ENCODE measurements at places on chromosomes 4 and X.

- no peak for DNase-seq
These were observed 3.3 kb upstream of the PRSS12 start for GRCh38 chr4:118356111-118356510.

- DNase-seq: no peak
These were observed 1296.1 kb upstream of the PCDH7 start for GRCh38 chr4:29423836-29424721.

- no peak for DNase-seq
These were observed 94.4 kb downstream of the ARHGAP10 start for GRCh38 chr4:147826288-147826646.

DNA sequence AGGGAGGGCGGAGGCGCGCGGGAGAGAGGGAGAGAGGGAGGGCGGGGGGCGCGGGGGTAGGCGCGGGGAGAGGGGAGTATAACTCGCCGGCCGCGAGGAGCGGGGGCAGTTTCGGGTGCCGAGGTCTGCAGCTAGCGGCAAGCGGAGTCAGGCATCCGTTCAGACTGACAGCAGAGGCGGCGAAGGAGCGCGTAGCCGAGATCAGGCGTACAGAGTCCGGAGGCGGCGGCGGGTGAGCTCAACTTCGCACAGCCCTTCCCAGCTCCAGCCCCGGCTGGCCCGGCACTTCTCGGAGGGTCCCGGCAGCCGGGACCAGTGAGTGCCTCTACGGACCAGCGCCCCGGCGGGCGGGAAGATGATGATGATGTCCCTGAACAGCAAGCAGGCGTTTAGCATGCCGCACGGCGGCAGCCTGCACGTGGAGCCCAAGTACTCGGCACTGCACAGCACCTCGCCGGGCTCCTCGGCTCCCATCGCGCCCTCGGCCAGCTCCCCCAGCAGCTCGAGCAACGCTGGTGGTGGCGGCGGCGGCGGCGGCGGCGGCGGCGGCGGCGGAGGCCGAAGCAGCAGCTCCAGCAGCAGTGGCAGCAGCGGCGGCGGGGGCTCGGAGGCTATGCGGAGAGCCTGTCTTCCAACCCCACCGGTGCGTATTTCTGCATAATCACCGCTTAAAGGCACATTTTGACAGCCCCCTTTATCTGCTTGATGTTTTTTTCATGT lies at the start of gene POU4F2:
POU4F2 (plus strand) TSS at position 108 of the 720 bp plus-strand sequence; CDS start at position 356, 248 bp downstream.
- no peak for DNase-seq

DNA sequence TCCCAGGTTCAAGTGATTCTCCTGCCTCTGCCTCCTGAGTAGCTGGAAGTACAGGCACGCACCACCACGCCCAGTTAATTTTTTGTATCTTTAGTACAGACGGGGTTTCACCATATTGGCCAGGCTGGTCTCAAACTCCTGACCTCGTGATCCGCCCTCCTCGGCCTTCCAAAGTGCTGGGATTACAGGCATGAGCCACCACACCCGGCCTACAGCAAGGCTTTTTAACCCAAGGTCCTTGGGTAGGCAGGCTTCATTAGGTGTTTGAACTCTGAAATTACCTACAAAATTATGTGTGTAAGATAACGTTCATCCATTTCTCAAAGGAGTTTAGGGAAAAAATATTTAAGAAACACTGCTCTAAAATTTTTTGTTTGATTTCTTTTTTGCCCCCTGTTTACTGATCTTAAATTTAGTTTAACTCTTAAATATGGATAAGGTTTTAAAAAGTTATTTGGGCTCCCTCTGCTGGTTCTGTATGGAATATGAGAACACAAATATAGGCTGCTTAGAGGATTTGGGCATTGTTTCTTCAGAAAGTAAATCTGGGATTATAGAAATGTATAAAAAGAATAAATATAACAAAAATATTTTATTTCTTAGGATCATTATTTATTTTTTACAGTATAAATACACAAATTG lies 92.8 kb downstream of the CBR4 start:
- no peak for DNase-seq

- DNase-seq: no peak
These were observed 256.8 kb downstream of the TRIML1 start for GRCh38 chr4:188396037-188396436.

GRCh38 chr4:87053802-87054767 lies 119.3 kb downstream of the AFF1 start:
- no peak for DNase-seq

GRCh38 chrX:13906093-13906492 lies 89.2 kb upstream of the GPM6B start:
- DNase-seq: no peak

GRCh38 chr4:107991945-107992630 lies 2.4 kb downstream of the HADH start:
- no peak for DNase-seq

GRCh38 chrX:39258331-39258730 lies 457.1 kb downstream of the MID1IP1 start:
- no peak for DNase-seq

DNA sequence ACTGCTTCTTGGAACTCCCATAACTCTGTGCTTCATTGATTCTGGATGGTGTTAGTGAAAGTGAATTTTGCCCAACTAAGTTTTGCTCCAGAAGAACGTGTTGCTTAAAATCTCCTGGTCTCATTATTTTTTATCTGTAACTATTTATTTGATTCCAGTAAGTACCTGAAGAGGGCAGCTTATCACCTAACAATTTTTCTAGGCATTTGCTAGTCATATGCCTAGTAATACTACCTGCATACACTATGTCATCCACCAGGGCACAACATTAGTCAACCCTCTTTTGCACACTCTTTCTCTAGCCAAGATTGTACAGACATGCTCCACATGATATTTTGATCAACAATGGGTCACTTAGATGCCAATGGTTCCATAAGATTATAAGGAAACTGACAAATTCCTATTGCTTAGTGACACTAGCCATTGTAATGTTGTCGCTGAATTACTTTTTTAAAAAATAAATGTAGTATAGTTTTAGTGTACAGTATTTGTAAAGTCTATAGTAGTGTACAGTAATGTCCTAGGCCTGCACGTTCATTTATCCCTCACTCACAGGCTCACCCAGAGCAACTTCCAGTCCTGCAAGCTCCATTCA lies 499.9 kb upstream of the AADAT start:
- DNase-seq: no peak

DNA sequence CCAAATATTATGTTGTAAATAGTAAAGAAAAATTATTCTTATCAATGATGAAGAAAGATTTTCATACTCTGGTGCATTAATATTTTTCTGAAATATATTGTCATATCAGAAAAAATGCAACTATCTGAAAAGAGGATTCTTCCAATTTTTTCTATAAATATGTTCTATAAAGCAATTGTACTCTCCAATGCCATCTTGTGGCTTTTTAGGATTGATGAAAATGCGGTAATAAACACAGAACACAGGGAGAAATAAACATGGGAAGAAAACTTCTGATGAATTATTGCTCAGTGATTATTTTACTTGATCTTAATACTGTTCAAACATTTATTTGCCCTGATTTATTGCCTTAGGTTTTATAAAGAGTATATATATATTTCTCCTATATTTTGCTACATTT lies 215.4 kb downstream of the IL1RAPL1 start:
- DNase-seq: no peak

GRCh38 chr4:173420324-173420752 lies 21.4 kb upstream of the SCRG1 start:
- DNase-seq: no peak

DNA sequence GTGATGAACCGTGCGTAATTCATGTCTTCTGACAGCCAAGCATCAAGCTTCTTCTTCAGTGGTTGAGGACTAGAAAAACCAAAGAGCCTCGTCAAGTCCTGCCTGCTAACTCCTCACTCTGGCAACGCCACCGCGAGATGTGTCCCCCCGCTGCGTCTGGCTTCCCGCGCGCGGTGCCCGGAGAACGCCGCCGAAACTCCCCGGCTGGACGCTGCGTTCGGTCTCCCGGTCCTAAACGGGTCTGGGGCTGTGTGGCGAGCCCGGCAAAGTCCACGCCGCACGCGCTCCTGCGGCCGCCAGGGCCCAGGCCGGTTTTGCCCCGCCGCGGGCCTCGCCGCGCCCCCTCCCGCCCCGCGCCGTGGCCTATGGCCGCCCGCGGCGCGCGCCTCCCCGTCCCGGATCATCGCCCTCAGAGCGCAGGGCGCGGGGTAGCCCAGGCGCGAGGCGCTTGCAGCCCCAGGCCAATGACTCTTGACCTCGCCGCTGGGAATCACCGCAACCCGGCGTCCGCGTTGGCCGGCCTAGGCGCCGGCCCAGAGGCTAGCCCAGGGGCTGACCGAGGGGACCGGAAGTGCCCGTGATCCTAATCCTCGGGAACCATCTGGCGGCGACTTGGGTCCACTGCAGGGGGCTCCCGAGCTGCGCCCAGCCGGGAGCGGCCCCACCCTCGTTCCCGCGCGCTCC lies at the start of gene AADAT:
AADAT (minus strand) TSS at position 289 of the 684 bp plus-strand sequence; CDS start at position 23, 266 bp downstream.
- no peak for DNase-seq

DNA sequence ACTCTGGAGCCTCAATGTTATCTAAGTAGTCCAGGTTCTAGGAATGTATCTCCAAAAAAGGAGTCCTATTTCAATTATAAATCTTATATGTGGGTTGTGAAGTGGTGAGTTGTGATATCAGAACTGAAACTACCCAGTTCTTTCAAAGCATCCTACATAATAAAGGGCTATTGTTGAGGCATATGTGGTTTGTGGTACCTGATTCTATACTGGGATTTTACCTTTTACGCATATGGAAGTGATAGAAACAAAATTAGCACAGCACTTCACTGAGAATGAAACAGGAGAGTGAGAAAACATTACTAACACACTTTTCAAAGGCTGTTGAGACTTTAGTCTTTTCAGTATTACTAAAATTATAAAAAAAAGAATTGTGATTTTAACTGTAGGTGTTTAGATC lies 417.7 kb upstream of the GALNT7 start:
- DNase-seq: no peak

DNA sequence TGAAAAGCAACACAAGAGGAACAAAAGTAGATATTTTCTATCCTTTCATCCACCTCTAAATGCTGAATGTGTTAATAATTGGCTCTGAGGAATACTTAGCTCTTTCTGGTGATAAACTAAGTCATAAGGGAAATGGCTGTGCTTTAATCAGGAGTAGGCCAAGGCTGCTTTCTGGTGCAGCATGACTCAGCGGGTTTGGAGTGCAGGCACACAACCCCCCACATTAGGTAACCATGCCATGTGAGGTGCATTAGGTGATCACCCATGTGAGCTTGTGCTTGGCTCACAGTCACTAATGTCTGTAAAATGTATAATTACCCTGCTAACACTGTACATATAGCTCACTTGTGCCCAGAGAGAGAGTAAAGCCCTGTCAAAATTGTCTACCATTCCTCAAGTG lies 57.2 kb downstream of the USP38 start:
- DNase-seq: no peak

- no peak for DNase-seq
These were observed 317.9 kb upstream of the DIPK2B start for GRCh38 chrX:45518552-45518951.

GRCh38 chrX:2351999-2352995 lies 148.5 kb downstream of the DHRSX start:
- DNase-seq: peak; percentile 2

DNA sequence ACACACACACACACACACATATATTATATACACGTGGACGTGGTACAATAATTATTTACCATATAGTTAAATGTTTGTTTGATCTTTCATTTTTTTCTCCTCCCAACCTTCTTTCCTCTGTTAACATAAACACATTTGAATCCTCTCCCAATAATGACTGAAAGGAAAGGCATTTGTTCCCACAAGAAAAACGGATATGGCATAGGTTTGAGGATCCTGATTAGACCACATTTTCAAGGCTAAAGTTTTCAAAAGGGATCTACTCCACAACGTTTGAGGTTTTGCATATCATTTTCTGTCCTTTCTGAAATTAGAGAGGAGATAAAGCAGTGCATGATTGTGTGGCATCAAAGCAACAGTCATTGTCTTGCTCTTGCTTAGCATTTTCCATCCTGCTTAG lies 1883.4 kb downstream of the STIM2 start:
- no peak for DNase-seq

DNA sequence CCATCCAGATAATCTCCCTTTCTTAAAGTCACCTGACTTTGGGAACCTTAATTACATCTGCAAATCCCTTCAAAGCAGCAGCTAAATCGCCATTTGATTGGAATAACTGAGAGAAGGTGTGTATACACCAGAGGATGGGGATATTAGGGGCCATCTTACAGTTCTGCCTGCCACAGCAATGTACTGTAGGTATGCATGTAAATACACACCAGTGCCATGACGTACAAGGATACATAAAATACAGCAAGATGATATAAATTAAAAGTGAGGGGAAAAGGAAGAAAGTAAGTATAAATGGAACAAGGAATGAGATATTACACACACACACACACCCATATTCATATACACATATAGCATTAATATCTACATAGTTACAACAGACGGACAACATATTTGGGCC lies 81.2 kb downstream of the CBR4 start:
- no peak for DNase-seq

DNA sequence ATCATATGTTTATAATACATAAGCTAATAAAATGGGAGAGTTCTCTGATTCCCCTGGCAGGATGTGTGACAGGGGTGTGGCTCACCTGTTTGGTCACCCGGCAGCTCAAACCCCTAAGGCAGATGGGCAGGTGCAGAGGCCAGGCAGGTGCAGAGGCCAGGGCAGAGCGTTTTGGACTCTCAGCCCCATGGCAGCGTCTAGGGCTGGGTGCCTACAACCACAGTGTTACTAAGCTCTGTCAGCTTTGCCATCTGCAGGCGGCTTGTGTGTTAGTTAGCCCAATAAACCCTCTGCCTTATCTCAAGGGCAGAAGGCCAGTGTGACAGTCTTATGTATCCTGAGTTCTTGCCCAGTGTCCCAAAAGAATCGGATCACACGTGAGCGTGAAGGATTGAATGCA lies 54.0 kb upstream of the UGT2B15 start:
- no peak for DNase-seq

DNA sequence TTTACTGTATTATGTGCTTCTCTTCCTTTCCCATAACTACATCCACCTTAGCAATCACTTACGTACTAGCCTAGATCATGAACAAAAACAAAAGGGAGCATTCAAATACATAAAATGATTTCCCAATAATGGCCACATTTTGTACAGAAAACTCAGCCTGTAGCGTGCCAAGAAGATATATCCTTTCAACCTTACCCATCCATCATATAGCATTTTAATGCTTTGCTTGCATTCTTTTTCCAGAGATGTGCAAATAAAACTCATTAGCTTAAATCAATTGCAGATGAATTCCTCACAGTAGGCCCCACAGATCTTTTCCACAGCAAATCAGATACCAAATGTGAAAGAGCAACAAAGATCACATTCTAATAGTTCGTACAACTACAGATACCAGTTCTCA lies 20.8 kb downstream of the GRSF1 start:
- DNase-seq: no peak

- no peak for DNase-seq
These were observed at the start of gene GABRA4 for GRCh38 chr4:46993075-46994006. Gene GABRA4 (minus strand): TSS chr4:46993581. CDS start chr4:46993424, 157 bp downstream.

DNA sequence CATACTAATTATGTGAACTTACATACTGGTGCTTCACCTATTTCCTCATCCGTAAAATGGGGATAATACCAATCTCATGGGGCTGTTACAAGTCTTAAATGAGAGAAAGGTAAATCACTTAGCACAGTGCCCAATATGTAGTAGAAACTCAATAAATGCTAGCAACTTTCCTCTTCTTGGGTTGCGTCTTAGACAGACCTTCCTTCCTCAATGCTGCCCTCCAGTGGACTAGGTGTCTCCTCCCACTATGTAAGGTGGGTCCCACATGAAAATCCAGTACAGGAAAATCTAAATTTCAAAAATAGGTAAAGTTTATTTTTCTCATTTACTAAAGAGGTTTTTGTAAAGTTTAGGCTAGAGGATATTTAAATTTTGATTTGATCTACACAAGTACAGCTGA lies 20.6 kb downstream of the ZDHHC9 start:
- no peak for DNase-seq

GRCh38 chr4:130336585-130337217 lies 1240.7 kb downstream of the C4orf33 start:
- no peak for DNase-seq

GRCh38 chr4:113695328-113696169 lies 66.0 kb downstream of the CAMK2D start:
- no peak for DNase-seq

Measured in stimulated activated CD4-positive, alpha-beta T cell treated with anti-CD3 and anti-CD28 coated beads, Interleukin-15, amount 100 ng/mL, for 48 hours (primary cell).